Stromal cell of bone marrow (primary cell): ENCODE measurements at places on chromosomes 5 and 9.

DNA sequence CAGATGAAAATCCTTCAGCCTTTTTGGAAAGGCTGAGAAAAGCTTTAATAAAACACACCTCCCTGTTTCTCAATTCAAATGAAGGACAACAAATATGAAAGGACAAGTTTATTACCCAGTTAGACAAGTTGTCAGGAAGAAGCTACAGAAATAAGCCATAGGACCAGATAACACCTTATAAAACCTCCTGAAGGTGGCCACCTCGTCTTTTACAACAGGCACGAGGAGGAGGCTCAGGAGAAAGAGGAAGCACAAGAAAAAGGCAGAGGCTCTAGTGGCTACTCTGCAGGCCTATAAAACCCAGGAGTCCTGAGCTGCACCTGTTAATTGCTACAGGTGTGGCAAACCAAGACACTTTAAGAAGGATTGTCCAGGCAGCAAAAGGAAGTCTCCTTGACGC, 352.1 kb upstream of the CDH18 start:
- no peak for DNase-seq

GRCh38 chr5:115683081-115683480, 57.2 kb upstream of the TMED7 start:
- no peak for DNase-seq

DNA sequence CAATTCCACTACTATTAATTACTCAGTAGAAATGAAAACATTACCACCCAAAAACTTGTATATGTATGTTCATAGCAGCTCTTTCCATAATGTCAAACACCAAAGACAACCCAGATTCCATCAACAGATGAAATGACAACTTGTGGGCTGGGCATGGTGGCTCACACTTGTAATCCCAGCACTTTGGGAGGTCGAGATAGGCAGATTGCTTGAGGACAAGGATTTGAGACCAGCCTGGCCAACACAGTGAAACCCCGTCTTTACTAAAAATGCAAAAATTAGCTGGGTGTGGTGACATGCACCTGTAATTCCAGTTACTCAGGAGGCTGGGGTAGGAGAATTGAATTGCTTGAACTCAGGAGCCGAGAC, 11.5 kb downstream of the UIMC1 start:
- no peak for DNase-seq

- no peak for DNase-seq
Observed at GRCh38 chr5:311963-312362, 9.6 kb upstream of the AHRR start.

- DNase-seq = peak; percentile 44
Observed at GRCh38 chr9:83070261-83070660, 7.3 kb upstream of the RASEF start.

DNA sequence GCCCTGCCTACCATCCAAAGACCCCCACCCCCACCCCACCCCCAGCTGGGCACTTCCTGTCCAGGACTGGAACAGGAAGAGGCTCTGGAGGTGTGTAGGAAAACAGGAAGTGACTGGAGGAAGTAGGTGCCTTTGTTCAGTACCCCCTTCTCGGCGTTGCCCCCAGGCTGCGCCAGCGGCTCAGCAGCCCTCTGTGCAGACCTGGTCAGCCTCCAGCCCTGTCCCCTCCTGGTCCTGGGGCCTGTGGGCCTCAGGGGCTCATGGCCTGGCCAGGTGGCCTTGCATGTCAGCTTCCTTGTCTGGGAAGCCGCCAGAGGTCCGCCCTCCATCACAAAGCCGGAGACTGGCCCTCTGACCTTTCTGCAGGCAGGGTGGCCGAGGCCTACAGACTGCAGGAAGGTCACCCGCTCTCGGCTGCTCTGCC, 26.0 kb downstream of the FLT4 start:
- no peak for DNase-seq

- DNase-seq = no peak
Observed at GRCh38 chr9:30172206-30172605, 2212.2 kb upstream of the ACO1 start.

DNA sequence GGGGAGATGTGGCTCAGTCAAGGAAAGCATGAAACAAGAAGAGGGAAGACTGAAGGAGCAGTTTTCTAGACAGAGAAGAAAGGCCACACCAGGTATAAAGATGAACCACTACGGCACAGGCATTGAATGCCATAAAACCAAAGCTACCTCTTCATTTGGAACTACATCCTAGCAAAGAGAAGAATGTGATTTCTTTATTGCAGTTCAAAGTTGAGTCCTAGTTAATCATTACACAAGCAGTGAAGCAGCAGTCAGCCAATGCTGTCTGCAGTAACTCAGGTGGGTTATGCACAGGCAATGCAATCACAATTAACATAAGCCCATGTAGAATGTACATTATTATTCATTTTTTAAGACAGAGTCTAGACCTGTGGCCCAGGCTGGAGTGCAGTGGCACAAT, 21.7 kb upstream of the PCAT7 start:
- DNase-seq = no peak

DNA sequence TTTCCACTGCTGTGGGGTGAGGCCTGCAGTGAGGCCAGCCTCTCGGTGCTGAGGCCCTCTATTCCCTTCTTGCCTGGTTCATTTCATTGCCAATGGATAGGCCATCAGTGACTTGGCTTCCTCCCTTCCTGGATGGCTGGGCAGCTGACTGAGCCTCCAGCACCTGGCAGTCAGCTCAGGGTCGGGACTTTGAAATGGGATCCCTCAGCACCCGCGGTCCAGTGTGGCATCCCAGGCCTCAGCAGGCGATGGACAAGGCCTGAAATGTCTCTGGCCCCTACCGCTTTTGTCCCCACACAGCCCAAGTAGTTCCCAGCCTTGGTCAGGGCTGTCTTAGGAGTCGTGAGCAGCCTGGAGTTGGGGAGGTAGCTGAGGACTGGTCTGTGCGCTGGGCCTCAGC, 17.2 kb downstream of the NDST1 start:
- DNase-seq = no peak

DNA sequence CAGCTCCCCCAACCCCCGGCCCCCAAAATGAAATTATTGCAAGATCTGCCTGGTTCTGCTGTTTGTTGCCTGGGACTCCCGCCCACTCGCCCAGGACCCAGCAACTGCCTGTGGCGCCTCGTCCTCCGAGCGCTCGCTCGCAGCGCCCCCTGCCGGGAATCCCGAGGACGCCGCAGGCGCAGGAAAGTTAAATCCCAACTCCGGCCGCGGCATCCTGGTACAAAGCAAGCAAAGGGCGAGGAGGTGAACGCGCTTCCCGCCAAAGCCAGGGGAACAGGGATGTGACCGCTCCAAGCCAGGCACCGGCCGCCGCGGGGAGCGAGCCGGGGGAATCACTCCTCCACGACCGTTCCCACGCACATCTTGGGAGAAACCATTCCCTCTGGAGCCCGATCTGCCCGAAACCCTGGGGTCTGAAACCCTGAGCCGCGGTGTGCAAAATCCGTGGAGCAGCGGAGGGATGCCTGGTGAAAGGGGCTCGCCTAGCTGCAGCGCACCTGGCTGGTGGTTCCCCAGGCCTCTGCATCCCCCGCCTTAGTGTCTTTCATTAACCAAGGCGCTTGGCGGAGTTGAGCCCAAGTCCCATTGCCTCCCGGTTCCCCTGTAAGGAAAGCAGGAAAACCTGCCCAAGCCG, 1.3 kb downstream of the SEMA5A start:
- DNase-seq = peak; percentile 75

GRCh38 chr5:57298985-57299491, 125.2 kb downstream of the GPBP1 start:
- peak; percentile 58 for DNase-seq

DNA sequence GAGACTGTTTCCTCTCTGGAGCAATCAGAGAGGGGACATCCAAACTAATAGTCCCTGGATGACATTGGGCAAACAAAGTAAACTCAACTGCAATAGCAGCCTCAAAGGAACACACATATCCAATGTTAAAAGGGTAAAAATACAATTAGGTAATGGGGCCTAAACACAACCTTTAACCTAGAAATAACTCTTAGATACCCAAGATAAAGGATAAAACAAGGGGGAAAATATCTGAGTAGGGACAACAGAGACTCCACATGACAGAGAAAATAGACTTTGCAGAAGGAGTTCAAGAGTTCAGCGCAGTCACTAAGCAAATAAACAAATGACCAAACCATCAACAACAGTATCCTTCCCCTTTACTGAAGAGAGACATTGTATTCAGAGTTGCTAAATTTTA, 149.3 kb downstream of the FBXO4 start:
- no peak for DNase-seq

DNA sequence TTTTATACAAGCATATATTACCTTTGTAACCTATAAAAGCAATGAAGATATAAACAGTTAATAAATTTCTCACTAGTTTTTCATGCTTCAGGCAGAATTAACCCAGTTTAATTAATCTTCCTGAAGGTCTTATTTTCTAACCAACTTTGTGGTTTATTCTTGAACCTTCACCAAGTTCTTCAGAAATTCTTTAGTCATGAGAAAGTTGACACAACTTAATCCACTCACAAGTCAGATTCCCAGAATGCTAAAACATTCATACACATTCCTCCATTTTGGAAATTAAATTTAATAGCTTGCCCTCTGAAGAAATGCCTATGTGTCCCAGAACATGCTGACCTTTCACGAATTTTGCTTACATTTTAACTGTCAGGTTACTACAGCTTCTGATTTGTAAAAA, 105.4 kb upstream of the PAM start:
- no peak for DNase-seq

GRCh38 chr9:109499631-109500410, 1.7 kb upstream of the PTPN3 start:
- no peak for DNase-seq

GRCh38 chr9:78210841-78211301, 25.0 kb upstream of the CEP78 start:
- DNase-seq = no peak

- no peak for DNase-seq
Observed at GRCh38 chr5:1060535-1060981, 51.3 kb downstream of the SLC12A7 start.

DNA sequence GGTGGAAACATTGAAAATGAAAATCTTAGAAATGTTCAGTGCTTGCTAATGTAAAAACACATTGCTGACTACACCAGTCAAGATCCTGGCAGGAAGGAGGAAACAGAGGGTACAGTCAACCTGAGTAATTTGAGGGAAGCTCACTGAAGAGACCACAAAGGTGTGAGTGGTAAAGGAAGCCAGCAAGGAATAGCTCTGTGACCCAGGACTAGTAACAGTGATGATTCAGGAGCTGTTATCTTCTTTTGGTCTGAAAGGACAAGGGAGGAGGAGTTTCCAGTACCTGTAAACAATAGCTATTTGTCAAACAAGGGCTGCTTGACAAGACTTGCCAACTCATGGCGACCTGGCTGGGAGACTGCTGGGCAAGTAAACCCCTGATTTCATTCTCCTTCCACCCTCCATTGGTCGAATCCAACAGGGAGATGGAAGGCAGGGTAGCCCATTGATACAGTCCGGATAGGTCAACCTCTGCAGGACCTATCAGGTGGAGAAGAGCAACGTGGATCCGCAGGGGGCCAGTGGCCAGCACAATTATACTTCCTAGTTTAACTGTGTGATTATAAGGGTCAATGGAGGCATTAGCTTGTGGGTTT, 68.1 kb downstream of the MAMDC2 start:
- no peak for DNase-seq

DNA sequence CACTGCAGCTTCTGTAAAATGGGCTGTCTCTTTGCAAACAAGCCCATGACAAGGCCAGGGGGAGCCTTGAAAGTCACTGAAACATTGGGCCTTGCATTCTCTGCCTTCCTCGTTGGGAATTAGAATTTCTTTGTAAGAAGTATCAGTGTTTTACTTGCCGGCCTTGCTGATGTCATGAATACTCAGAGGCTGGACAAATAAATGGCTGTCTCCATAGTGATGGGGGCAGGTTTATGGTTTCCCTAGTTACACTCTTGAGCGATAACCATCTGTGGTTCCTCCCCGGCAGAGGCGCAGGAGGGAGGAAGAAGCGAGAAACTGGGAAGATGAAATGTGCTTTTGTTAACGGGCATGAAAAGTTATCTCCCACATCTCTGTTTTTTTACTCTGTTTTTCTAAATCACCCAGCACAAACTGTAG, 272.7 kb upstream of the PANK3 start:
- DNase-seq = peak; percentile 82
